Lung microvascular endothelial cell (primary cell): ENCODE measurements at places on chromosomes 3 and 15.

DNA sequence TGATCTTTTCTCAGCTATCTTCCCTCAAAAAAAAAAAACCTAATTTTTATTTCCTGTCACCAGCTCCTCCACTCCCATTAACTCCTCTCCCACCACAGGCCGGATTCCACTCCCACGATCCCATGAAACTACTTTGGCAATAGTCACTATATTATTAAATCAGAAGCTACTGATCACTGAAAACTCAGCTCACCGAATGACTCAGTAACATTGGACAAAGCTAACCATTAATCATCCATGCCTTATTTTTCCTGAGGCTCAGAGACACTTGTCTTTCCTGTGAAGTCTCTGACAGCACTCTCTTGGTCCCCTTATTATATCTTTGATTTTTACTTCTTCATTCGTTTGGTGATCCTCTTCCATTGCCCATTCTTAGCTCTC is 260.2 kb downstream of the CGGBP1 start:
- DNase-seq: no peak

- DNase-seq: no peak
Observed at GRCh38 chr3:194098081-194098842, 37.7 kb upstream of the HES1 start.

DNA sequence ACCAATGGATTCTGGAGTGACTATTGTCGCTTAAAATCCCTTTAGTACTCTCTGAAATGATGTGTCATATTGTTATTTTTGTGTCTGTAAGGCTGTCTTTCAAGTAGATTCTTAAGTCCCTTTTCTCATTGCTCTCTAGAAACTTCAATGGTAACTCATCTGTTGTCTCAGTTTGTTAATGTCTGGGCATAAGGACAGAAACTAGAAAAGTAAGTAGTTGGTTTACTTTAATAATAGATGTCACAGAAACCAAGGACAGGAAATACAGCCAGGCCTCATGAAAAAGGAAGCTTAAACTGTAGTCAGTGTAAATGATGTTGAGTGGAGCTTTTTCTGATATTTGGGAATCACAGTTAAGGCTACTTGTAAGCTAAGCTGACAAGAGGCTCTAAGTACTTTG is 730.2 kb upstream of the DPPA4 start:
- DNase-seq: no peak

DNA sequence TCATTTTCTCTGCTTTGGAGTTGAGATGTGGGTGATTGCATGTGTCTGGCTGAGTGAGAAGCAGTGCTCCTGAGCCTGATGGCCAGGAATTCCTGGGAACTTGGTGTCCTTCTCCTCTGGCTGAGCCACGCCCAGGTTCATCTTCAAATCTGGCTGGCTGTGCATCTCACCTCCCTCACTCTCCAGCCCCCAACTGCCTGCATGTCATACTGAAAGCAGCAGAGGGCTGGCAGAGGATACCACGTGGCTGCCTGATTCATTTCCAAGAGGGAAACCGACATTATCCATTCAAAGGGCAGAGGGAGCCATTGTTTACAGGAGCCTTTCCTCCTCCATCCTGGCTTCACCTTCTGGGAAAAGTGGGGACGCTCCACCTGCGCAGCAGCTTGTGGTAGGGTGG is 57.4 kb downstream of the ABHD5 start:
- peak; percentile 82 for DNase-seq

- DNase-seq: peak; percentile 68
Observed at GRCh38 chr15:39874890-39875549, 45.0 kb downstream of the GPR176 start.

DNA sequence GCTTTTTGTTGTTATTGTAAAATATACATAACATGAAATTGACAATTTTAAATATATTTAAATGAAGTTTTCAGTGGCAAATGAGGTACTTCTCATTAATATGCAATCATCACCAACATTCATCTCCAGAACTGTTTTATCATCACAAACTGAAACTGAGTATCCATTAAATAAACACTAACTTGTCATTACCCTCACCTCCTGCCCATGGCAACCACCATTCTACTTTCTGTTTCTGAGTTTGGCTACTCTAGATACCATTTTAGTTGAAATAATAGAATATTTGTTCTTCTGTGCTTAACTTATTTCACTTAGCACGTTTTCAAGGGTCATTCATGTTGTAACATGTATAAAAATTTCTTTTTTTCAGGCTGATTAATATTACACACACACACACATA is 834.3 kb downstream of the PLOD2 start:
- no peak for DNase-seq

GRCh38 chr3:39143051-39143885 is 10.1 kb downstream of the CSRNP1 start:
- no peak for DNase-seq

- no peak for DNase-seq
Observed at GRCh38 chr3:3085782-3086181, 24.4 kb downstream of the IL5RA start.

GRCh38 chr15:100559330-100559729 is 30.6 kb upstream of the CERS3 start:
- no peak for DNase-seq

- no peak for DNase-seq
Observed at GRCh38 chr15:23118208-23118607, 18.4 kb downstream of the GOLGA6L1 start.

GRCh38 chr3:105402287-105402801 is 35.6 kb downstream of the ALCAM start:
- peak; percentile 6 for DNase-seq

DNA sequence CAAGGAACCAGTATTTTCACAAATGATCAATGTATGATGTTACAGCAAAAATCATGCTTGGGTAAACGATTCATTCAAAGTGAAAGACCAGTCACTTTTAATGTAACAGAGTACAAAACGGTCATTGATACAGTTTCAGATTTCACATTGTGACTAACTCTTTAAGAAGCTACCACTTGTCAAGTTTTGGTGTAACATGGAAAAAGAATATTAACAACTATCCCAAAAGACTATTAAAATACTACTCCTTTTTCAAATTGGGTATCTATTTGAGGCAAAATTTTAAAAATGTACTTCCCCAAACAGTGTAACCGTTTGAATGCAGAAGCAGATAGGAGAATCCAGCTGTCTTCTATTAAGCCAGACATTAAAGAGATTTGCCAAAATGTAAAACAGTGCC is 31.7 kb downstream of the AKAP13 start:
- DNase-seq: no peak

- peak; percentile 69 for DNase-seq
Observed at GRCh38 chr3:72270072-72270681, 485.2 kb upstream of the PROK2 start.

- peak; percentile 3 for DNase-seq
Observed at GRCh38 chr3:175432376-175433025, 573.4 kb downstream of the NAALADL2 start.

DNA sequence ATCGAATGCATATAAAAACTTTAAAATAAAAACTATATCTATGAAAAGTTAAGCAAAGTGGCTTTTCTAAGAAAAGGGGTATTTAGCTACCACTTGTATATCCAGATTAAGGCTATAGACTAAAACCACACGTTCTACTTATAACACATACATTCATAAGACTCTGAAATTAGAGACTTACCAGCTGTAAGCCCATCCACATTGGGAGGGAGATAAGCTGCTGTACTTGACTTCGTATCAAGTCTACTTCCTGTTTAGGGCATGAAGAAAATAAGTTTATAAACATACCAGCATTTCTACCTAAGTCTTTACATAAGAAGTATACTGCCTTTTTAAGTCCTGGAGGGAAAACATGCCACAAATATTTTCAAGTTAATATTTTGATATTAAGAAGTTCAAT is 27.7 kb downstream of the AQR start:
- DNase-seq: no peak

DNA sequence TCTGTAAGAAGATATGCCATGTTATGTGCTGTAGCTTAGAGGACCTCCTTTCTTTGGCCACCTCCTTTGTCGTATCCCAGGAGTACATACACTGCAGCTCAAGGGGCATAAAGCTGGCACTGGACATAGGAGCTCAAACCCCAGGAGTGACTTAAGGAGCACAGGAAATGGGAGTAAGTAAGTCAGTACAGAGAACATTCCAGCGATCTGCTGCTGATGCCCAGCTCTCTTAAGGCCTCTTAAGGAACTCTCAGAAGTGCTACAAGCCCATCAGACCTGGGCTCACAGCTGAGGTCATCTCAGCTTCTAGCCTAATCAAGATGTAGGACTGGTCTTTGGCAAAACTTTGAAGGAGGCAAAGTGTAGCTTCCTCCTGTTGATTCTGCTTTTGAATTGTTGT is 21.6 kb upstream of the ACTL6A start:
- peak; percentile 11 for DNase-seq

DNA sequence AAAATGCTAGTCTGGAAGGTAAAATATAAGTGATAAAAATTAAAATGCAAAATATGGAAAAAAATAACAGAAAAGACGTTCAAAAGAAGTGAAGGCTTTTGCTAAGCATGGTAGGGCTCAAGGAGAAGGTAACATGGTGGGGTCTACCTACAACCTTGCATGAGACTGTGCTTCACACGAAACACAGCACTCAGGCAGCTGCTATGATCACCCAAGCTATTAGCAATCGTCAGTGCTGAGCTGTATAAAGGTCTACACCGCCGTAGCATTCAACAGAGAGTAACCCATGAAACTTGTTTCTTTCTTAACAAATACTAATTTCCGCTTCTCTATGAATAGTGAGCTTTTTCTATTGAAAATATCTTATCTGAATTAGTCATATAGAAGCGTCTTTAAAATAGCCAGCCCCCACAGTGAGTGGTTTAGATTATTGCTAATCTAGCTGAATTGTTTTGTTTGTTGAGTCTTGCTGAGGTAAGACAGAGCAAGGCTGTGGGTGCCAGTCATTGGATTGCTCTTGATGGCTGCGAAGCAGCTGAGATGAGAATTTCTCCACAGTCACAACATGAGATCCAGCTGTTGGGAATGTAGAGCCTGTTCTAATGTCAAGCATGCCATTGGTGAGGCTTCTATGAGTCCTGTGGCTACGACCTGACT is 230.0 kb downstream of the KLF13 start:
- no peak for DNase-seq

GRCh38 chr3:40753951-40754350 is 229.2 kb downstream of the ZNF621 start:
- DNase-seq: no peak

DNA sequence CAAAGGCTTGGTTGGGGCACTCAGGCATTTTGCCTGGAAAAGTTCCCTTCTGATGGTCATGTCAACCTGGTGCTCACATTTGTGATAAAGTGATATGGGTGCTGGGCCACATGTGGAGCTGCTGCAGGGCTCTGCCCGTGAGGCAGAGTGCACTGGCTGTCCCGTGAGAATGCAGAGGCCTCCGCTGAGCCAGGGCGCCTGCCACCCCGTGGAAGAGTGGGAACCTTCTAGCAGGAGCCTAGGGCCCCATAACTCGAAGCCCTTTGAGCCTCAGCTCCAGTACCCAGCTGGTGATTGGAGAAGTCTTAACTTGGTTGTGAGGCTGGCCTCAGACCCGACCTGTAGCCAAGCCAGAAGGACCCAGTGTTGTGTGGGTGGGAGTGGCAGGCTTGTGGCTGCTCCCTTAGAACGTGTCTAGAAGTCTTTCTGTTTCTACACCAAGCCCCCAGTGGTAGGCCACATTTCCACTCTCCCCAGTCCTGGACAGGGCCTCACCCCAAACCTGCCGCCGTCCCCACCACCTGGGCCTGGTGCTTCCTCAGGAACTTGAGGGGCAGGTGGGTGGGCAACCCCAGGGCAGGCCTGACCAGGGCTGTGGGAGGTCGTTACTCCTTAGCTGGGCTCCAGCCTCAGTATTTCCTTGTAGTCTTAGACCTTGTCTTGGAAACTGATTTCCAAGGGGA is 19.7 kb downstream of the SEC61A1 start:
- DNase-seq: no peak

DNA sequence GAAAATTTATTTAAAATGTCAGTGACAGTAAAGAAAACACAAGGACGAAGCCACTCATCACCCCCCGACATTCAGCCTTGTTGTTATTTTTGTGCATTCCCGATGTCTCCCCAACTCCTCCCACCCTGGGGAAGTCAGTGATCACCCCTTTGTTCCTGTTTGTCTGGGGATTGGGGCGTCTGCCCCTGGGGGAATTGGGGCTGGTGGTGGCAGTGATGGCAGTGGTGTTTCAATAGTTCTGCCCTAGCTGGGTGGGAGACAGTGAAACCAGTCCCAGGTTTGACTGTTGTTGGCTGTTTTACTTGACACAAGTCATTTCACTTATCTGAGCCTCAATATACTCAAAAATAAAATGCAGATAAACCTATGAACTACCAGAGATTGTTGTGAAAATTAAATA is 33.5 kb downstream of the IRAK2 start:
- no peak for DNase-seq

GRCh38 chr15:70995383-70995970 is 102.9 kb downstream of the LRRC49 start:
- DNase-seq: peak; percentile 75
